ENCODE measurements at places on chromosomes 3 and 15.

GRCh38 chr15:47184908-47185801 is 532.1 kb upstream of the SEMA6D start:
- no peak for DNase-seq

- no peak for DNase-seq
These were observed 70.9 kb downstream of the AAGAB start for GRCh38 chr15:67183443-67184169.

- DNase-seq: no peak
These were observed 16.2 kb upstream of the ANKDD1A start for GRCh38 chr15:64895285-64896065.

GRCh38 chr3:156131241-156131640 is 10.9 kb downstream of the KCNAB1 start:
- no peak for DNase-seq

DNA sequence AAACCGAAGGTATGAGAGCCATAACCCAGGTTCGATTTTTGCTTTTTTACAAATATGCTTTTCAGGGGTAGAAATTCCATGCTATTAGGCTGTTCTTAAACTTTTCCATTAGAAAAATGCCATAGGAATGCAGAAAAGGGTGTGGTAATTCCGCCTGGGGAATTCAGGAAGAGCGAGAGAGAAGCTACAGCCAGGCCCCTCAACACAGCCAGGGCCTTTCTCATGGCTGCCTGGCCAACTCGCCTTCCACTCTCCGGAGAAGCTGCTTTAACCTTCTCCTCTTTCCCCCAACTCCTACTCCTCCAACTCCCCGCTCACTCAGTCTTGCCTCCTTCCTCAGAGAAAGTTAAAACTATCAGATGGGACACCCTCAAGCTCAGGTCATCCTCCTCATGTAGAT is 9.1 kb upstream of the TICRR start:
- no peak for DNase-seq
